Smooth muscle cell of bladder (primary cell): ENCODE measurements at places on chromosomes 5 and 9. TPM values are rescaled to one million over a fixed set of nuclear protein-coding genes. Genes with fewer than 3 reads are reported as not detected.

HSPA4 gene
- total RNA-seq = 95.9 and 114 TPM in 2 replicates

IL3 gene
- total RNA-seq = not detected in 2 replicates

WDR5 gene
- 12.5 and 15.6 TPM in 2 replicates for total RNA-seq

RNF183 gene
- not detected in 2 replicates for total RNA-seq

SLC34A3 gene
- total RNA-seq = not detected in 2 replicates

IFNB1 gene
- not detected in 2 replicates for total RNA-seq

C9orf50 gene
- total RNA-seq = 0.14 and 0.18 TPM in 2 replicates

PCDHA2 gene
- under 0.01 and 0.09 TPM in 2 replicates for total RNA-seq

SH3TC2 gene
- 0.65 and 1.00 TPM in 2 replicates for total RNA-seq

TSSK1B gene
- 0.09 and 0.14 TPM in 2 replicates for total RNA-seq

RALGPS1 gene
- 1.7 and 2.0 TPM in 2 replicates for total RNA-seq

ZNF879 gene
- total RNA-seq = 3.6 and 3.8 TPM in 2 replicates

BRINP1 gene
- total RNA-seq = under 0.01 and 0.18 TPM in 2 replicates

RPL37 gene
- 3,252 and 3,508 TPM in 2 replicates for total RNA-seq

FOXI1 gene
- total RNA-seq = not detected in 2 replicates

SUSD3 gene
- total RNA-seq = 1.1 and 1.6 TPM in 2 replicates

SLC25A48 gene
- total RNA-seq = not detected in 2 replicates

GCNT4 gene
- 4.3 and 6.5 TPM in 2 replicates for total RNA-seq

TRPM3 gene
- 0.85 and 0.92 TPM in 2 replicates for total RNA-seq

TRAF1 gene
- total RNA-seq = 2.3 TPM in 2 replicates

WASHC1 gene
- 5.7 and 6.8 TPM in 2 replicates for total RNA-seq

KIF4B gene
- under 0.01 TPM in 1 of 2 replicates, not detected in the other for total RNA-seq

SPINK6 gene
- 3.1 and 15.6 TPM in 2 replicates for total RNA-seq

WDR38 gene
- not detected in 2 replicates for total RNA-seq

UNC5A gene
- under 0.01 TPM in 1 of 2 replicates, not detected in the other for total RNA-seq

LRRC19 gene
- total RNA-seq = not detected in 2 replicates

TRIM36 gene
- 0.14 and 0.37 TPM in 2 replicates for total RNA-seq

GZMA gene
- not detected in 2 replicates for total RNA-seq

PCDHGA2 gene
- total RNA-seq = 2.7 and 2.8 TPM in 2 replicates
